Stimulated activated CD8-positive, alpha-beta memory T cell treated with anti-CD3 and anti-CD28 coated beads, Interleukin-2, amount 100 ng/mL, for 1 hour (primary cell): ENCODE measurements at places on chromosomes 2 and 18.

DNA sequence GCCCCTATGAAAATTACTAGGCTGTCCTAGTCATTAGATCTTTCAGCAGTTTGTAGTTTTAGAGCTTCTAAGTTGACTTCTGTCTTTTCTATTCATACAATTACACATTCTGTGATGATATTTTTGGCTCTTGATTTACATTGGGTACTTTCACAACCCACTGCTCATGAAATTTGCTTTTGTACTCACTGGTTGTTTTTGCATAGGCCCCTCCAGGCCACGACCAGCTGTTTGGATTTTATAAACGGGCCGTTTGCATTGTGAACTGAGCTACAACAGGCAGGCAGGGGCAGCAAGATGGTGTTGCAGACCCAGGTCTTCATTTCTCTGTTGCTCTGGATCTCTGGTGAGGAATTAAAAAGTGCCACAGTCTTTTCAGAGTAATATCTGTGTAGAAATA lies 193.8 kb downstream of the RPIA start:
- no peak for DNase-seq

DNA sequence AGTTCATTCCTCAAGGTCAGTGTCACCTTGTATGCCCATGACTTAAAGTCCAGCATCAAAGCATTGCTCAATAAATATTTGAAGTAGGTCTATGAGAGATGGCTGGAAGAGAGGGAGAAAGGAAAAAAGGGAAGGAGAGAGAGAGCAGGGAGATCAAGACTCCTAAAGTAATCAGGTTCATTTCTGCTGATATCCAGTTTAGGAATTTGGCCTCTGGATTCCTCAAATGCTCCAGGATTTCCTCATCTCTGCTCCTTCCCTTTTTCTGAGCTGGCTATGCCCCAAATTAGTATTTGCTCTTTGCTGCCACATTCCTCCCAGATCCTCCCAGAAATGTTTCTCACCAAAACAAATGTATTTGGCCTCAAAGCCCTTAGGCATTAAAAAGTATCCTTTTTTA lies 739.4 kb upstream of the CHAC2 start:
- no peak for DNase-seq

- DNase-seq: no peak
Measured at GRCh38 chr2:26805241-26805676, 19.4 kb downstream of the CENPA start.

- DNase-seq: no peak
Measured at GRCh38 chr18:51401912-51402311, 204.4 kb upstream of the MEX3C start.

GRCh38 chr2:101863534-101863933 lies 128.2 kb upstream of the IL1R2 start:
- DNase-seq: no peak

DNA sequence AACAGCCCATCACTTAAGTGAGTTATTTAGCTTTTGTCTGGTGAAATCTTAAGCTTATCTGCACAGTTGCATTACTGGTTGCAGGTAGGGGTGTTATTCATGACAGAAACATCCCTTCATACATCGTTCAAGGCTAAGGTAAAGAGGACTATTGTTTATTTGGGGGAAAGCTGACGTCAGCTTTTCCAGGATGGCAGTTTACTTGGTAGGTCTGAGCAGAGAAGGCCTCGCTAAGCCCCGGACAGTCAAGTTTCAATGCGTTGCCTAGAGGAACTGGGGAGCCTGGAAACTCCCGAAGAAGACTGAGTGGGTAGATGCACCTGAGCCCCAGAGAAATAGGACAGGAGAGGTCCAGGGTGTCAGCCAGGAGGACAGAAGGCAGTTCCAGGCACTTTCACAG lies 2.2 kb downstream of the RNU4ATAC start:
- DNase-seq: no peak

- DNase-seq: no peak
Measured at GRCh38 chr2:8116661-8117060, 565.2 kb upstream of the ID2 start.

DNA sequence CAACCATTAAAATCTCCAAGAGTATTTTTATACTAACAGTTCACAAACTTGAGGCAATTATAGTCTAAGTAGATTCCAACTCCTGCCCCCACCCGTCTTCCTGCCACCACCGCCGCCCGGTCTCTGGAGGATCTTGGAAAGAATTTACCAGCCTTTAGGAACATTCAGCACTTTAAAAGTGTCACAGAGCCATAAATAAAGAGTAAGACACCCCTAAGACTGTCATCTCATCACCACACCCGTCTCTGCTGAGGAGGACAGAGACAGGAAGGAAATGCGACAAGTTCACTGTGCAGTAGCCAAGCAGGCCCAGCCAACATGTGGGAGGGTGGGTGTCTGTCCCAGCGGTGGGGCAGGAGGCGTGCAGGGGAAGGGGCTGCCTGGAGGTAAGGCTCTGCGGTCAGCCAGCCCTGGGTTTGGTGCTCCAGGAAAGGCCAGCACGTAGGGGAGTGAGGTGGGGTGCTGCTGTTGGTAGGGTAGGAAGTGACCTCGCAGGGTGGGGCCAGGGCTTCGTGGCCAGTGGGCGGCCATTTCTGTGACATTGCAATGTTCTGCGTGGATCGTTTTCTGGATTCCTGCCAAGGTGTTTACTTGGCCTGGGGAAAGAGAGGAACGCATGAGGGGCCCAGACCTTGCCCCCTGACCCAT lies 111.6 kb downstream of the FAM210A start:
- no peak for DNase-seq

DNA sequence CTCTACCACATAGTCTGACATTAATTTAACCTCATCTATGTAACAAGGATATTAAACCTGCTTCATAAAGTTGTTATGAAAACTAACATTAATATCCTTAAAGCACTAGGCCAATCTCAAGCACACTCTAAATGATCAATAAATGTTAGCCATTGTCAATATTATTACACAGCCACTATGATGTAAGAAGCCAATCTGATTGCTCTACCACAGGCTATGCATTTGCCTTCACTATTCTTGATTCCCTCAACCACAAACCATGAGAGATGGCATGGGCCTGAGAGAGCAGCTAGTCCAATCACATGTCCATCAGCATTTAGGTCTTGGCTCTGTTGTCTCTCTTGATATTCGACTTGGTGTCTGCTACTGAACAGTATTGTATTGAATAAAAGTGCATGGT lies 4.2 kb downstream of the SLC25A12 start:
- no peak for DNase-seq

DNA sequence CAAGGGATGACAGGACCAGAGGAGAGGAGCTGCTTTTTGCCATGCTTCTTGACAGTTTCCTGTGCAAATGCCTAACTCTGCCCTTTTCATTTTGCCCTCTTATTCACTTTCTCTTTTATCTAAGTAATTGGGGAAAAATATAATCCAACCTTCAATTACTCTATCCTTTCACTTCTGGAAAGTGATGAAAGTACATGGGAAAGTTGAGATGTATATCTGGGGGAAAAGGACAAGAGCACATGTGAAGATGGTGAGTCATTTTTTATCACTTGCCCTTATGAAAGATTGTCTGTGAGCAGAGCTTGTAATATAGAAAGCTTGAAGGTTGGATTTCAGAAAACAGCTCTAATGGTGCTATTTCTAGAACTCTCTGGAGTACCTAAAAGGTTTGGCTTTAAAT lies 1070.7 kb downstream of the CNTNAP5 start:
- DNase-seq: no peak

GRCh38 chr18:23302851-23303527 lies 150.1 kb upstream of the RIOK3 start:
- DNase-seq: no peak

DNA sequence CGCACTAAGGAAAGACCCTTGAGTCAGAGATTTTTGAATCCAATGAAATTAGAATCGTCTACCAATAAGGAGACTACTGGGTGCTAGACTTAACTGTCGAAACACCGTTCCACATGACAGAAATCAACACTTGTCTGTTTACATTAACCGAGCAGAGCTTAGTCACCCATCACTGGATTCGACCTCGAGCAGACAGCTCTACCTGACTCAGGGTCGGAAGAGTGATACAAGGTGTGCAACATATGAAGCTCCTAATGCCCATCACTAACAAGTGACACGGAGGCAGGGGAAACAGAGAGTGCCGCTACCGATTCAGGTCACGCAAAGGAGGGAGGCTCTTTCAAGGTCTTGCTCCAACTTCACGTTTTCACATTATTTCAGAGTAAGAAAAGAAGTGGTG lies 54.2 kb upstream of the FZD5 start:
- DNase-seq: no peak

GRCh38 chr2:159515441-159515840 lies 100.9 kb downstream of the BAZ2B start:
- no peak for DNase-seq

GRCh38 chr18:598124-598589 lies 1.4 kb downstream of the CLUL1 start:
- no peak for DNase-seq

GRCh38 chr2:36270758-36271157 lies 84.8 kb upstream of the CRIM1 start:
- DNase-seq: no peak

DNA sequence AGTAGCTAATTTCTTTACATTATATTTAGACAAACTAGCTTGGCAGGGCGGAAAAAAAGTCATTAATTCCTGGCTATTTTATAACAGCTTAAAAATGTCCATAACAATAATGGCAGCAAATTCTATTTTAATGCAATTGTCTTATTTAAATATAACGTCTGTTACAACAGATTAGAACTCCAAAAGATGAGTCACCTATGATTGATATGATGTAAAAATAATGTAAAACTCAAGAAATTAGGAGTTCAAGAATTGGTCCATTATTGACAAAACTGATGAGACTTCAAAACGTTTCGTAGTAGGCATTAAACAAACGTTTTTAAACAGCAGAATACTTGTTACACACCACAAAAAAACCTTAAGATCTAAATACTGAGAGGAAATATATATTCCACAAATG lies 2.7 kb downstream of the XPO1 start:
- no peak for DNase-seq

- DNase-seq: no peak
Measured at GRCh38 chr2:19944205-19944845, 42.5 kb upstream of the TTC32 start.

DNA sequence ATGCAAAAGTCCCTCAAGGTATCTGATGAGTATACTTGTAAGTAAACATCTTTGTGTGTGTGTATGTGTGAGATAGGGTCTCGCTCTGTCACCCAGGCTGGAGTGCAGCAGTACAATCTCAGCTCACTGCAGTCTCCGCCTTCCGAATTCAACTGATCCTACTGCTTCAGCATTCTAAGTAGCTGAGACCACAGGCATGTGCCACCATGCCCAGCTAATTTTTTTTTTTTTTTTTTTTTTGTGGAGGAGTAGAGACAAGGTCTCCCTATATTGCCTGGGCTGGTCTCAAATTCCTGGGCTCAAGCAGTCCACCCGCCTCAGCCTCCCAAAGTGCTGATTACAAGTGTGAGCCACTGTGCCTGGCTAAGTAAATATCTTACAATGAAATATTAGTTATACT lies 23.2 kb downstream of the ADAM17 start:
- no peak for DNase-seq

GRCh38 chr2:29940706-29941105 lies 19.3 kb upstream of the ALK start:
- no peak for DNase-seq

- DNase-seq: no peak
Measured at GRCh38 chr18:24678107-24678506, 217.7 kb downstream of the HRH4 start.

- DNase-seq: no peak
Measured at GRCh38 chr2:17518212-17519154, at the start of gene RAD51AP2. Gene RAD51AP2 (minus strand): TSS chr2:17518440. CDS start chr2:17518415, 25 bp downstream.

DNA sequence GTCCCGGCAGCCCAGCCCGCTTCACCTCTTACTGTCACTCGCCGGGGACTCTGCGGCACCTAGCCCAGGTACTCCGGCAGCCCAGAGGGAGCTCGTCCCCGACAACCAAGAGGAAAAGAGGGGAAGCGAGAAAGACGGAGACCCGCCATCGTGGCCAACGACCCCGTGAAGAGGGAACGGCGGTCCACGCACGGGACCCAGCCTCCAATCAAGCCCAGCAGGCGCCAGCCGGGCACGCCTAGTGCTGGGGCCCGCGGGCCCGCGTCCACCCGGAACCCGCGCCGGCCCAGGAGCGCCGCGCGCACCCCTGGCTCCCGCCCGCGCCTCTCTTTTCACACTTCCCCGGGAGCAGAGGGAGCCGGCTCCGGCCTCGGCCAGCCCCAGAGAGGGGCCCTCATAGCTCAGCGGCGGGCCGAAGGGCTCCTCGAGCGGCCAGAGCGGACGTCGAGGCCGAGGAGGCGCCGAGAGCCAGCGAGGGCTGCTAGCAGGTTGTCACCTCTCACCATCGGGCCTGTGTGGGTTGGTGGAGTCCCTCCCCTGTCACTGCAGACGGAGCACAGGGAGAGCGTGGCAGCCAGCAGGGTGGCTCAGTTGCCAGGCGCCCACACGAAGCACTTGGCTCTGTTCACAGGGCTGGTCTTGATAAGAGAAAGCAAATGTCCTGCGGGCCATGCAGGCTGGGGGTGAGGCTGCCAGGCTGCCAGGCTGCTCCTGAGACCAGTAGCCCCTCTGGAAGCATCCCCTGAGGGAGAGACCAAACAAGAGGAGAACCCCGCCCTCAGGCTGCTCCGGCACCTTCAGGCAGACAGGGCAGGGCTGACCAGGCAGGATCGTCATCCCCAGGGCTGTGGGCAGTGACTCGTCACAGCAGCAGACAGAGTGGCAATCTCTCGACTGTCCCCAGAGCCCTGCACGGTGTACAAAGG lies 36.9 kb upstream of the KLF11 start:
- no peak for DNase-seq

GRCh38 chr2:7292154-7292691 lies 375.0 kb downstream of the RNF144A start:
- no peak for DNase-seq

DNA sequence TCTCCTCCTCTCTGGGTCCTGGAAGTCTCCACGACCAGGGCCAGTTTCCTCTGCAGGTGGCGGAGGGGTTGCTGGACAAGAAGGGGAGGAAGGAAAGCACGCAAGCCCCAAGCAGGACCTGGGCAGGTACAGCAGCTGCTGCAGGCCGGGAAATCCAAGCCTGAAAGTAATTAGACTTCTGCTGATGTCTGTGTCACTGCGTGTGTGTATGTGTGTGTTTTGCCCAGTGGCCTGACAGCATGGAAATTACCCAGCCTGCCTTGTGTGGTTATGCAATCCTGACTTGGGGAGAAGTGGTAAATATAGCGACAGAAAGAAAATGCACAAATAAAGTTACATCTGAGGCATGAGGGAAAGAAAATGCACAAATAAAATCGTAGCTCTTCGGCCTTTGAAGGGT lies 121.8 kb upstream of the ZBTB14 start:
- DNase-seq: no peak

- no peak for DNase-seq
Measured at GRCh38 chr2:72026819-72027425, 120.7 kb downstream of the CYP26B1 start.
